ENCODE measurements at places on chromosomes 6 and 20. TPM values are rescaled to one million over a fixed set of nuclear protein-coding genes. Genes with fewer than 3 reads are reported as not detected.

HSD17B8 gene
- total RNA-seq, result 10.9 TPM

FLRT3 gene
- 1.6 TPM for total RNA-seq

AHCY gene
- total RNA-seq, result 80.7 TPM

MUC22 gene
- not detected for total RNA-seq

RARS2 gene
- total RNA-seq, result 27.4 TPM

GRIK2 gene
- not detected for total RNA-seq

PEX7 gene
- 9.8 TPM for total RNA-seq

RFX6 gene
- total RNA-seq, result not detected

ENPP4 gene
- total RNA-seq, result 0.16 TPM

CCN5 gene
- total RNA-seq, result 8.8 TPM

PGC gene
- total RNA-seq, result not detected

MAK gene
- not detected for total RNA-seq

CEP43 gene
- 15.6 TPM for total RNA-seq

OVOL2 gene
- total RNA-seq, result not detected

SLC17A3 gene
- not detected for total RNA-seq

EYA2 gene
- total RNA-seq, result 2.4 TPM

FAM110A gene
- total RNA-seq, result 1.9 TPM

DHX35 gene
- total RNA-seq, result 8.0 TPM

BPIFA1 gene
- total RNA-seq, result not detected

MYCT1 gene
- total RNA-seq, result not detected

ATP9A gene
- 64.9 TPM for total RNA-seq

MAD2L1BP gene
- 19.7 TPM for total RNA-seq

SIRPG gene
- total RNA-seq, result not detected

ARHGAP40 gene
- not detected for total RNA-seq

RBM24 gene
- 0.16 TPM for total RNA-seq

EEF1A2 gene
- total RNA-seq, result 0.79 TPM

DNPH1 gene
- total RNA-seq, result 64.5 TPM

CALHM4 gene
- total RNA-seq, result not detected

ZNF334 gene
- 7.0 TPM for total RNA-seq

VSTM2L gene
- total RNA-seq, result 0.32 TPM

TSPO2 gene
- total RNA-seq, result not detected

LIN28B gene
- not detected for total RNA-seq

ABHD16B gene
- not detected for total RNA-seq

DLL1 gene
- total RNA-seq, result under 0.01 TPM

MATN4 gene
- not detected for total RNA-seq

BCAS1 gene
- under 0.01 TPM for total RNA-seq

RSPO3 gene
- total RNA-seq, result 0.77 TPM

SULF2 gene
- 3.8 TPM for total RNA-seq

RIPOR3 gene
- total RNA-seq, result 7.7 TPM

ITPA gene
- 11.2 TPM for total RNA-seq

COL19A1 gene
- total RNA-seq, result 0.16 TPM

PREX1 gene
- total RNA-seq, result 30.7 TPM
